ENCODE measurements at places on chromosomes 6 and 20. TPM values are rescaled to one million over a fixed set of nuclear protein-coding genes. Genes with fewer than 3 reads are reported as not detected.

- DNase-seq = no peak
Measured at GRCh38 chr6:112058243-112059032, 4.5 kb downstream of the CCN6 start.

DNA sequence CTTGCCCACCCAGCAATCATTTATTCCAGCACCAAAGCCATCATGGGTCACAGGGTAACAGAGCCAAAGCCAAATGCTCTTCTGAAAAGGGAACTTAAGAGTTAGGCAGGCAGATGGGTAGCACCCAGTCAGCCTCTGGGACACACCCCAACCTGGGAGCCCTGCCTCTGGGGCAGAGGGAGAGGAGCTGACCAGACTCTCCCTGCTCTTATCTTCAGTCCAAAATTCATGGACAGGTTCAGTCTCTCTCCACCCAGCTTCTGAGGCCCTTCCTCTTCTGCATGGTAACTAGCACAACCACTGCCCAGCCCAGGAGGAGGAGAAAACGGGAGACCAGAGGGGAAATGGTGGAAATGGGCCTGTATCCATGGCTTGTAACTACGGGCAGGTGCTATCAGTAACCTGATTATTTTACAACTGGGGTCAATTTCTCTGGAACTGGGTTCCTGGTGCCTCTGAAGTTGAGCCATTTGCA, 105.4 kb downstream of the NOL4L start:
- no peak for DNase-seq

- no peak for DNase-seq
Measured at GRCh38 chr20:5729348-5729747, 20.9 kb upstream of the SHLD1 start.

- DNase-seq = no peak
Measured at GRCh38 chr6:52503851-52504781, 72.7 kb downstream of the TRAM2 start.

GRCh38 chr6:524803-525202, 132.1 kb downstream of the HUS1B start:
- DNase-seq = no peak

DNA sequence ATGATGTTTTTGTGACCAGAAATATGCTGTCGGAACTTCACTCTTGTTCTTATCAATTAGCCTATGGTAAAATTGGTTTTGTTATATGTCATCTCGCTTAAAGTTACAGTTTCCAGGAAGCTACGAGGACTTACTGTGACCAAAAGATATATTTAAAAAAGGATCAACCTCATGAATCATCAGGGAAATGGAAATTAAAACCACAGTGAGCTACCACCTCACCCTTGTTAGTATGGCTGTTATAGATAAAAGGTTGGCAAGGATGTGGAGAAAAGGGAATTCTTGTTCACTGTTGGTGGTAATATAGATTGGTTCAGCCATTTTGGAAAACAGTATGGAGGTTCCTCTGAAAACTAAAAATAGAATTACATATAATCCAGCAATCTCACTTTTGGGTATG, 14.3 kb upstream of the INSM1 start:
- DNase-seq = no peak

GRCh38 chr6:62982951-62983350, 228.3 kb upstream of the FKBP1C start:
- DNase-seq = no peak

DNA sequence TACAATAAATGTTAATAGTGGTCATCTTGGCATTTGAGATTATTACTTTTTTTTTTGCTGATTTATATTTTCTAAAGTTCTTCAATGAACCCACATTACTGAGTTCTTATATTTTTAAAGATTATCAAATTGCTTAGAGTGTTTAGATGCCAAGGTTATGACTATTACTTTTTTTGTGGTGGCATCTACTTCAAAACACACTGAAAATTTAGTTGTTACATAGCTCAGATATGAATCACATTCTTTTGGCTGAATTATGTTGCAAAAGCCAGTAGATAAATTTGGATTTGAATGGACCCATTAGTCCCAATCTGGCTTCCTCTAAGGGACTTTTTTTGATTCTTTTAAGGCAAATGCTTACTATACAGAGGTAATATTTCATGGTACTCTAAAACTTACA, 8.9 kb downstream of the UTRN start:
- DNase-seq = no peak

DNA sequence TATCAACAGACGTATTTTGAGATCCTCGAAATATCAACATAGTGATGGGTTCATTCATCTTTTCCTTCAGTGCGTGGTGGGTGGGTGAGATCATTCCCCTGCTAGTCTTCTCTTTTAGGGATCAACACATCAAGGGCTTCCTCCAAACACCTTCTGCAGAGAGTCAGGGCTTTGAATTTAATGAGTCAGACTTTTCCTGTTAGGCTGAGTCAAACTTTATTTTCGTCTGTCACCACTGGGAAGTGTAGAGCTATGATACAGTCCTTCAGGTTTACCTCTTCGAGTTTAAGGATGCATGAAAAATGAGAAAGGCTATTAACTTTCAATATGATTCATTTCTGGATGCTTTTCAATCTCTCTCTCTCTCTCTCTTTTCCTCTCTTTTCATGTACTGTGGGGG, 189.1 kb downstream of the BMP2 start:
- DNase-seq = no peak

The MROH8 gene
- 4.9 TPM for total RNA-seq

The DDX43 gene
- total RNA-seq = not detected

The TBC1D7 gene
- 25.3 TPM for total RNA-seq

The TRAPPC3L gene
- total RNA-seq = 1.7 TPM

The RMND1 gene
- total RNA-seq = 24.5 TPM

All from mesothelial cell of epicardium (in vitro differentiated cells).